Activated T-cell treated with anti-CD3 and anti-CD28 coated beads, Interleukin-2, amount 50 U/mL, for 24 hours (primary cell): ENCODE measurements at places on chromosomes 1 and 21.

DNA sequence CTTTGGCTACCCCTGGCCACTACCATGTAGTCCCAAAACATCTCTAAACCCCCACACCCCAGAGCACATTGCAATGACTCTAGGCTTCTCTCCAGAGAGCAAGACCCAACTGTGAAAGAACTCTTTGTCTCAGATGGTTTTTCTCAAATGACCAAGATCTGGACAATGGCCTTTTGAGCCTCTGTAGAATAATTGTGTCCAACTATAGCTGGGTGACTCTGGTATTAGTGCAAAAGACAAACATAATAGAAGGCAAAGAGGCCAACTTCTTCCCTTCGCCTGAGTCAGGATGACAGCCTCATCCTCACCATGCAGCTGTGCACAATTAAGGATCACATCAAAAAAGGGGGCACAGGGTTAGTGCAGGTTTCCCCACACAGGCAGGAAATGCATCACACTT, 139.6 kb downstream of the BRINP2 start:
- no peak for DNase-seq
- H3K27ac ChIP-seq = no peak overlapping the region
- no peaks in the 10 kb centered on the region for H3K36me3 ChIP-seq
- H3K4me1 ChIP-seq = no peaks in the 10 kb centered on the region
- no peak overlapping the region for H3K4me3 ChIP-seq

DNA sequence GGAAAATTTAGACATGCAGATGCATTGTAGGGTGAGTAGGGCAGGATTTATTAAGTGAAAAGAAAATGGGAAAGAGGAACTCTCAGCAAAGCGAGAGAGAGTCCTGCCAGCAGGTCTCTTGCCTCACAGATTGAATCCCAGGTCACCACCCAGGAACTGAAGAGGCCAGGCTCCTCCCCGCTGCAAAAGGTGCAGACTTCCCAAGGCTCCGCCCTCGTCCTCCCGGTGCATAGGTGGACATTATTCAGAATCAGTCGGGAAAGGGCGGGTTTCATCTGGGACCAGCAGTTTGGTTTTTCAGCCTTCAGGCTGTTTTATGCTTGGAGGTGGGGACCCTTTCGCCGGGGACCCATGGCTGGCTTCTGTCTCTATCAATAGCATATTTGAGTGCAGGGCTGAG, 41.6 kb upstream of the APP start:
- no peaks in the 10 kb centered on the region for H3K36me3 ChIP-seq
- no peaks in the 10 kb centered on the region for H3K4me1 ChIP-seq
- no peak overlapping the region for H3K27ac ChIP-seq
- H3K27me3 ChIP-seq = peaks cover 3% of the 10 kb centered on the region

GRCh38 chr1:189530162-189530561, 947.5 kb downstream of the BRINP3 start:
- no peaks in the 10 kb centered on the region for H3K4me1 ChIP-seq
- DNase-seq = no peak
- no peak overlapping the region for H3K27ac ChIP-seq

- no peak overlapping the region for H3K27ac ChIP-seq
- H3K4me1 ChIP-seq = no peaks in the 10 kb centered on the region
- H3K36me3 ChIP-seq = no peaks in the 10 kb centered on the region
- no peak overlapping the region for H3K4me3 ChIP-seq
- DNase-seq = no peak
- H3K27me3 ChIP-seq = peaks cover 8% of the 10 kb centered on the region
Measured at GRCh38 chr1:232293361-232293760, 336.6 kb downstream of the SIPA1L2 start.

DNA sequence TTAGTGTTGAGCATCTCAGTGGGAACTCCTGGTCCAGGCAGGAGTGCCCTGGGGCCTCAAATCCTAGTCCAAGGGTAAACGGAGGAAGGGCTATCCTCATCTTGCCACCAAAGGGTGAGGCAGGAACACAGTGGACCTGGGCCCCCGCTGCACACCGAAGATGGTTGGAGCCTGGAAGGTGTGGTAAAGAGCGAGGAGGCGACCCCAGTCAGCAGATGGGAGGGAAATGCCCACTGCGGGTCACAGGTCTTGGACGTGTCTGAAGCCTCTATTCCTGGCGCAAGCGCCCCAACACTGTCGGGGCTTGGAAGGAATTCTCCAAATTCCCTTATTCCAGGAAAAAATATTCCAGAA, 38.5 kb upstream of the SYNC start:
- H3K27ac ChIP-seq = no peak overlapping the region
- H3K27me3 ChIP-seq = peaks cover 33% of the 10 kb centered on the region
- peak overlapping the region; percentile 68 for H3K4me3 ChIP-seq
- H3K4me1 ChIP-seq = no peaks in the 10 kb centered on the region
- no peaks in the 10 kb centered on the region for H3K36me3 ChIP-seq

GRCh38 chr1:64750875-64751274, 6.0 kb downstream of the RAVER2 start:
- H3K4me3 ChIP-seq = no peak overlapping the region
- peaks cover 4% of the 10 kb centered on the region for H3K4me1 ChIP-seq
- H3K27me3 ChIP-seq = no peaks in the 10 kb centered on the region
- H3K27ac ChIP-seq = no peak overlapping the region
- DNase-seq = no peak
- no peaks in the 10 kb centered on the region for H3K36me3 ChIP-seq

DNA sequence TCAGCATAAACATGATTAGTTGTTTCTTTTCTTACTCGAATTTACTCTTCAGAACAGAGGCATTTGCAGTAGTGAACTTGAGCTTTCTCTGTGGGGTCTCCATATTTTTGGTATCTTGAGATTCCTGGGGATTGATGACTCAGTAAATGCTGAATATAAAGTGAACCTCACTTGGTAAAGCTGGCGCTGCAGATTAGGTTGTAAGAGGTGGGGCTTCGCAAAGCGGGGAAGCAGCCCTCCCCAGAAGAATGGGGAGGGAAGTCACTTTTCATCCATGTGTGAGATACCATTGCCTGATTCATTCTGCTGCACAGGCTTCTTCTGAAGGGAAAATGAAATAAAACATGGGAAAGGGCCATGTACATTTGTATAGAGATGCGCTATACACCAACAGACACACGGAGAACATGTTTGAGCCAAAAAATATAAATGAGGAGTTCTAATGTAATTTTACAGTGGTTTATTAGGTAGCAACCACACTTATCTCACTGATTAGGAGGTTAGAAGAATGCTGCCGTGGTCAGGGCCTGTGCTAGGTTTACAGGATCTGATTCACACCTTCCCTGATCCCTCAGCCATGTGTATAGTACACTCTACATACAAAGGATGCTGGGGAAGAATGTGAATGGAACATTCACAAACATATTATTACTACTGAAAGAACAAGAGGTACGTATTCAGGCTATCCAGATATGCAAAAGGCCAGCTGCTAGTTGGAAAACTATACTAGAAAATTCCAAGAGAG, 63.5 kb downstream of the DNTTIP2 start:
- no peak for DNase-seq
- peaks cover 21% of the 10 kb centered on the region for H3K4me1 ChIP-seq
- H3K27ac ChIP-seq = no peak overlapping the region
- no peaks in the 10 kb centered on the region for H3K36me3 ChIP-seq

GRCh38 chr1:209630383-209631225, 21.6 kb downstream of the LAMB3 start:
- H3K4me3 ChIP-seq = no peak overlapping the region
- peaks cover 14% of the 10 kb centered on the region for H3K4me1 ChIP-seq

DNA sequence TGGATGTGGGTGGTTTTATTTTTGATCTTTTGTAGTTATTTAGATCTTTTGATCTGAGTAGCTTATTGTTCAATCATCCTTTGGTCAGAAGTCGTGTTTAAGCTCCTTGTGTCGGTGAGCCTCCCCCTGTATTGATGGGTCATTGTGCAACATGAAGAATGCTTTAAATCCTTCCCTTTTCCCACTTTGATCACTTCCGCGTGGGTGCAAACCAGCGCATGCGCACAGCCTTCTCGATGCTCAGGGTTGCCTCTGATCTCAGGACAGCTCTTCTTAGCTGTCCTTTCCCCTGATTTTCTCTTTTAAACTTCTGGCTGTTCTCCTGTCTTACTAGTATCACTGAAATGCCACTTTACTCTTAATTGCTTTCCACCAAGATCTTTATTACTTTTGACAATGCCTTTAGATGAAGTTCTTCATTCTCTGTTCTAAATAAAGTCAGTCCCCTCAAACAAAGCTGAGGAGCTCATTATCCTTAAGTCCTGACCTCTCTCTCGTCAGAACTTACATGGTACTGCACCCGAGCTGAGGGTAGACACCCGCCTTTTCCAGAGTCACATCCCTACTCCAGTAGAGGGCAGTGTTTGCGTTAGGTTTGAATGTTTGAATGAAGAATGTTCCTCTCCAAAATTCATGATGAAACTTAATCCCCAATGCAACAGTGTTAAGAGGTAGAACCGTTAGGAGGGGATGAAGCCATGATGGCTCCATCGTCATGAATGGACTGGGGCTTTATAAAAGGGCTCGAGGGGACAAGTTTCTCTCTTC, 547.9 kb upstream of the TMPRSS15 start:
- H3K27me3 ChIP-seq = no peaks in the 10 kb centered on the region
- no peak overlapping the region for H3K27ac ChIP-seq
- H3K4me1 ChIP-seq = no peaks in the 10 kb centered on the region
- no peaks in the 10 kb centered on the region for H3K36me3 ChIP-seq
- no peak overlapping the region for H3K4me3 ChIP-seq

DNA sequence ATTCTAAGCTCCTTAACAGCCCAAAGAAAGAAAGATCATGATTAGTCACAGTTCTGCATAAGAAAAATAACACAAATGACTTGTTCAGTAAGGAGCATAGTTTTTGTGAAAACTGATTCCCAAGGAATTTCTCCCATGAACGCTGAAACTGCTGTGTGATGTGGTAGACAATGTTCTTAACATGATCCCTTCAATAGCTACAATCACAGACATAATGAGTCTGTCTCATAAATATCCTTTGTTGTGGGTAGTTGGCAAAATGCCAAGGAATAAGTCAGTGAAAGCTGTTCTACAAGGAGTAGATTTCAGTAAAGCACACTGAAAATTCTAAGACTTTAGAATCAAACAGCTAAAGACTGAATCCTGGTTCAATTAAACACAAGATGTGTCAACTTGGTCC, 404.8 kb downstream of the HLX start:
- DNase-seq = no peak
- peaks cover 36% of the 10 kb centered on the region for H3K27me3 ChIP-seq

DNA sequence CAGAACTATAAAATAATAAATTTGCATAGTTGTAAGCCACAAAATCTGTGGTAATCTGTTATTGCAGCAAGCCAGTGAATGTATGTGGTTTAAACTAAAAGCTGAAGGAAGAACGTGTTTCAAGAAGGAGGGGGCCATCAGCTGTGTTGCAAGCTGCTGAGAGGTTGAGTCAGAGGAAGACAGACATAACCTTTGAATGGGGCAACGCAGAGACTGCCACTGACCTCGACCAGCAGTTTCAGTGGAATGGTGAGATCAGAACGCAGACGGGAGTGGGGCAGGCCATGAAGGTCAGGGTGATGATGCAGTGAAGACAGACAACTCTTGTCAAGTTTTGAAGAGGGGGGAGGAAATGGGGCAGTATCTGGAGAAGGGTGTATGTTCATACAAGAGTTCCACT, 23.2 kb upstream of the QSOX1 start:
- peaks cover 13% of the 10 kb centered on the region for H3K4me1 ChIP-seq
- no peak overlapping the region for H3K4me3 ChIP-seq
- H3K27me3 ChIP-seq = peaks cover 21% of the 10 kb centered on the region
- H3K27ac ChIP-seq = peak overlapping the region; percentile 7
- DNase-seq = no peak

- no peak overlapping the region for H3K27ac ChIP-seq
- peaks cover 2% of the 10 kb centered on the region for H3K27me3 ChIP-seq
- H3K36me3 ChIP-seq = no peaks in the 10 kb centered on the region
- peaks cover 12% of the 10 kb centered on the region for H3K4me1 ChIP-seq
Measured at GRCh38 chr1:33045246-33045645, 8.6 kb upstream of the AK2 start.

GRCh38 chr21:35987475-35987874, 72.9 kb downstream of the SETD4 start:
- no peak for DNase-seq
- peaks cover 49% of the 10 kb centered on the region for H3K27me3 ChIP-seq
- no peaks in the 10 kb centered on the region for H3K4me1 ChIP-seq
- H3K27ac ChIP-seq = no peak overlapping the region

DNA sequence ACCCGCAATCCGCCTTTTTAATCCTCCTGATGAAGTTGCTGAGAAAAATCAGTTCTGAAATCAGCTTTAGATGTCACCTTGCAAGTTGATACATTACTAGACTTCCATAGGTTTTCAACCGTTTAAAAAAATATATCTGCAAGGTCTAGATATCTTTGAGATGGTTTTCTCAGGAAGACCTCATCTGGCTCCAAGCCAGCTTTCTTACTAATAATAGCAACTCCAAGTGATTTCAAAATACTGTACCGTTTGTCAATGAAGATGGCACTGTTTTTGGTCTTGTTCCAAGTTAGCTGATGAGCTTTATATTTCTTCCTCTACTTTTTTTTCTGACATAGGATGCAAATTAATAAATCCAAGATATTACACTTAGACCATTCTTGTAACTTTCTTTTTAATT, 40.3 kb downstream of the LRRC8C start:
- DNase-seq = no peak
- H3K36me3 ChIP-seq = peaks cover 89% of the 10 kb centered on the region
- no peak overlapping the region for H3K4me3 ChIP-seq
- H3K4me1 ChIP-seq = peaks cover 95% of the 10 kb centered on the region
- H3K27me3 ChIP-seq = no peaks in the 10 kb centered on the region

DNA sequence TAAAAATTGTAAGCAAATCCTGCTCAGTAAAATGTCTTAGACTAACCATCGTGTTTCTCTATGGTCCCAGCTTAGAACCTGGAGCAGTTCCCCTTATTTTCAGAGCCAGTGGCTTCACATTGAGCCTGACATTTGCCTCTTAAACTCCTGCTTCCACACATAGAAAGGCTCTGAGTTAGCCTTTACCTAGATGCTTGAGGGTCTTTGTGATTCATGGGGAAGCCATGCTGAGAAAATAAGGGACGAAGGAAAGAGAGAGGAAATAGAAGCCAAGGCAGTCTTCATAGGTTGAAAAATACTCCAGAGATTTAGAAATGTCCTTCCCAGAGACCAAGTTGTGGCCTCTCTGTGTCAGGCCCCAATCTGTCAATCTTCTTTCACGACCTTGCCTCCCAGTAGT, 16.1 kb upstream of the RBBP5 start:
- H3K27me3 ChIP-seq = no peaks in the 10 kb centered on the region
- H3K27ac ChIP-seq = no peak overlapping the region
- peaks cover 7% of the 10 kb centered on the region for H3K4me1 ChIP-seq
- no peak for DNase-seq
- no peaks in the 10 kb centered on the region for H3K36me3 ChIP-seq

GRCh38 chr1:18945401-18945849, 11.1 kb downstream of the IFFO2 start:
- no peak overlapping the region for H3K4me3 ChIP-seq
- peaks cover 22% of the 10 kb centered on the region for H3K36me3 ChIP-seq
- H3K27me3 ChIP-seq = no peaks in the 10 kb centered on the region
- H3K27ac ChIP-seq = peak overlapping the region; percentile 60

GRCh38 chr1:51331206-51332100, 1.1 kb upstream of the TTC39A start:
- DNase-seq = no peak
- H3K4me3 ChIP-seq = peak overlapping the region; percentile 75
- peaks cover 18% of the 10 kb centered on the region for H3K4me1 ChIP-seq
- H3K36me3 ChIP-seq = no peaks in the 10 kb centered on the region
